Activated T-helper 9 cell treated with anti-CD3 and anti-CD28 coated beads, Interleukin-2, amount 50 U/mL, for 16 hours (primary cell): ENCODE measurements at places on chromosomes 6 and 20.

GRCh38 chr20:12482661-12483060, 526.1 kb upstream of the SPTLC3 start:
- DNase-seq, result no peak

DNA sequence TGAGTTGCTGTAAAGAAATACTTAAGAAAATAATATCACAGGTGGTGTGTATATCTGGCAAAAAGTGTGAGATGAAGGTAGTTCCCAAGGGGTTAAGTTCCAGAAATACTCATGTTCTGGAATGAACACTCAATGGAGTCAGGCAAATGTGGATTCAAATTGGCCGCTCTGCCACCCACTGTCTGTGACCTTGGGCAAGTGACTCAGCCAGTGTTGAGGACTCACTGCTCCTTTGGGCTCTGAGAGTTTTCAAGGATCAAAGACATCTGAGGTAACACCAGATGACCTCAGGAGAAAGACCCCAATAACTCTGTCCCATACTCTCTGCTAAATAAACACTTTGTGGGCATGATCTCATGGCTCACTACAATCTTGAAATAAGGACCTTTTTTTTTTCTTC, 59.2 kb upstream of the EYA2 start:
- no peak for DNase-seq

GRCh38 chr20:14829906-14830305, 492.5 kb upstream of the FLRT3 start:
- DNase-seq, result no peak

GRCh38 chr6:68572525-68572924, 62.6 kb upstream of the ADGRB3 start:
- no peak for DNase-seq

DNA sequence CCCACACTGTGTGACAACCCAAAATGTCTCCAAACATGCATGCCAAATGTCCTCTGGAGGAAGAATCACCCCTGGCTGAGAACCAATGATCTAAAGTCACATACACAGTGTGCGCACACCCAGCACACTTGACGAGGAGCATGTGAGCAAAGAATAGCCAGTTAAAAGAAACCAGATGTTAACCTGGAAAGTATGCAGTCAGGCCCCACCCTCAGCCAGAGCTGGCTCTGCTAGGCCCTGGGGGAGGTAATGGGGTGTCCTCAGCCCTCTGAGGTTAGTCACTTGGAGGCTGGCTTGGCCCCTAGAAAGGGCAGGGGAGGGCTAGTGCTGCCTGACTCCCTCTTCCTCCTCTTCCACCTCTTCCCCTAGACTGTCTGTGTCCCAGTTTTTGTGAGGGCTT, 15.2 kb upstream of the GUCA1A start:
- DNase-seq, result no peak

DNA sequence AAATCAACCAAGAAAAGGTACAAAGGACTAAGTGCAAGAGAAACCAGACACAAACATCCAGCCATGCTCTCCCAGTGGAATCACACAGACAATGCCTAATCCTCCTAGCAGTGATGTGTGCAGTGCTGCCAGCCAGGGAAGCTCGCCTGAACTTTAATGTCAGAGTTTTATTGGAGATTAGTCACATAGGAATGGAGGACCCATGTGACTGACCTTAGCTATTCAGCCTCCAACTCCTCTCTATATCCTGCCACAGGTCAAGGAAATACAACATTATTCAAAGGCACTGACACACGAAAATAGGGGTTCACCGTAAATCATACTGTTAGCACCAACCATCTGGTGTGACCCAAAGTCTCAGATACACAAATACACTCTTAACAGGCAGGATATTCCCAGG, 684.6 kb downstream of the DOK5 start:
- DNase-seq, result no peak

DNA sequence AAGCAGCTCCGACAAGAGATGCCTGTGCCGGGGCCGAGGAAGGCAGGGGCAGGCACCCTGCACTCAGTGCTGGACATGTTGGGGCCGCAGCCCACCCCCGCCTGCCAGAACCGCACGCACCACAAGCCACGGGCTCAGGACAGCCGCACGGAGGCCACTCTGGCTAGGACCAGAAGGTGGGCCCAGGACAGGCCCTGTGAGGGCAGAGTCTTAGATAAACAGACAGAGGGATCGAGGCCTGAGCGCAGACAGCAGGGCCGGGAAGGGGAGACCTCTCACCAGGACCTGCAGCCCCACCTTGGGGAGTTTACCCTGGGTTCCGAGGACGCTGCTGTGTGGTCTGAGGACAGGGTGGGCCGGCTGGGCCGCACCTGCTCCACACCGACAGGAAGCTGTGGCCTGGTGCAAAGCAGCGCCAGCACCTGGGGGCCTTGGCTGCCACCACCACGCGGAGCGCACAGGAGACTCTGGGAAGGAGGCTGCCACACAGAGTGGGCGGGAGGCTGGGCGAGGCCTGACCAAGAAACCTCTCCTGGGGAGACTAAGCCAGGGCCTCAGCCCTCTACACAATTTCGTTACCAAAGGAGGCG, 32.0 kb downstream of the KCNQ2 start:
- no peak for DNase-seq

- DNase-seq, result no peak
Observed at GRCh38 chr6:122726649-122727048, 52.9 kb upstream of the FABP7 start.

DNA sequence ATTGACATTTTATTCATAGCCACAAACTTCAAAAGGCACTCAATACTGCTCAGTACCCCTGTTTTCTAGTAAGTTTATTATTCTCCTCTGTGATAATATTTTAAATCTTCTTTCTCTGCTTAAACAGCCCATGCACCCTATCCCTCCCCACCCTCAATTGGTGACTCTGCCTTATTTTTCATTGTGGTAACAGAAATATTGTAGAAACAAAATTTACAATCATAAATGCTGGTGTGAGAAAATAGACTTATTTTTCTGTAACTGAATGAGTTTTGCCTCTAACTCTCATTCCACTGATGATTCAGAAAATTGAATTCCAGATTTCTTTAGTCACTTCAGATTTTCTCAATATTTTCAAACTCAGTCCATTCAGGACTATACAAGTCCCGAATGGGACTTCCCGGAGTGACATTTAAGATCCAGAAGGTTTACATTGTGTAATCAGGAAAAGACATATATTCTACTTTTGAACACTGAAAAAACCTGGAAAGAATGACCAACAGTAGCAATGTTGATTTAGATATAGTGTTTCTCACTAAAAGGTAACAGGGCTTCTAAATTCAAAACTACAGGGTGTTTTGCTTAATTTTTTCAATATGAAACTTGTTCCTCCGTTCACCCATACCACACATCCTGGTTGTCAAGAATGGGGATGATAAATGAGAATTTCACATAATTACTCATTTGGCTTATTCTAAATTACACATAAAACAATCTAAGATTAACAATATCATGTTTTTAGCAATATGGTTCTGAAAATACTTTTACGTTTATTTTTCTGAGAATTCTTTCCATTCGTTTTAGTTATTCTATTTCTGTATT, 34.8 kb upstream of the UST start:
- DNase-seq, result no peak

DNA sequence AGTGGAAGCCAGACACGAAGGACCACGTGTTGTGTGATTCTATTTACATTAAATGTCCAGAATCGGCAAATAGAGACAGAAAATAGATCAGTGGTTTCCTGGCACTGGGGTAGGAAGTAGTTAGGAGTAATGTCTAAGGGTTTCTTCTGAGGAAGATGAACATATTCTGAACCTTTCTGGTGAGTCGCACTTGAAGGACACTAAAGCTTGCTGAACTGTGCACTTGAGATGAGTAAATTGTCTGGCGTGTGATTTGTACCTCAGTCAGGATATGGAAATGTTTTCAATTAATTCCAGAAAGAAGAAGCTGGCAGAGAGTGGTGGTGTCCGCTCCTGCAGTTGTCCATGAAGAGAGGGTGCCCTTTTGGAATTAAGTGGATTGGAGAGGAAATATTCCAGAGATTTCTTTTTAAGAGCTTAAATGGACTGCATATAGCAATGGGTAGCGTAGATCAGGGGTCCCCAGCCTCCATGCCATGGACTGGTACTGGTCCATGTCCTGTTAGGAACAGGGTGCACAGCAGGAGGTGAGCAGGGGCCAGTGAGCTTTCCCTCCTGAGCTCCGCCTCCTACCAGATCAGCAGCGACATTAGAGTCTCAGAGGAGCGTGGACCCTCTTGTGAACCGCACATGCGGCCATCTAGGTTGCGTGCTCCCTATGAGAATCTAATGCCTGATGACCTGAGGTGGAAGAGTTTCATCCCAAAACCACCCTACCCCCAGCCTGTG, 12.4 kb upstream of the KIF25 start:
- no peak for DNase-seq

DNA sequence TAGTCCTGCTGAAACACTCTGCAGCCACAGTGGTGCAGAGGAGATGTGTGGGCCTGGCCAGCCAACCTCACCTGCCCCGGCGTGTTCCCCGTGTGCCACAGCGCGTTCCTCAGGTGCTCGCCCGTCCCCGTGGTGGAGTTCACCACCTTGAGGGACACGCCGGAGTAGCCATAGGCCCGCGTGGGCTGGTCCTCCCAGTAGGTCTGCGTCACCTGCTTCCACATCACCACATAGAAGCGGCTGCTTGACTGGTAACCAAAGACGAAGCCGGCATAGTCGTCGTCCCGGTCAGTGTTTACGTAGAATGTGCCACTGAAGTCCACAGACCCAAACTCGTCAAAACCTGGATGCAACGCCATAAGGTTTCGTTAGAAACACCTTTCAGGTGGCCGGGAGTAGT, 31.5 kb downstream of the THBS2 start:
- no peak for DNase-seq

GRCh38 chr6:20564269-20564668, 30.0 kb downstream of the CDKAL1 start:
- DNase-seq, result no peak

- DNase-seq, result no peak
Observed at GRCh38 chr6:19731282-19731681, 105.9 kb upstream of the ID4 start.

DNA sequence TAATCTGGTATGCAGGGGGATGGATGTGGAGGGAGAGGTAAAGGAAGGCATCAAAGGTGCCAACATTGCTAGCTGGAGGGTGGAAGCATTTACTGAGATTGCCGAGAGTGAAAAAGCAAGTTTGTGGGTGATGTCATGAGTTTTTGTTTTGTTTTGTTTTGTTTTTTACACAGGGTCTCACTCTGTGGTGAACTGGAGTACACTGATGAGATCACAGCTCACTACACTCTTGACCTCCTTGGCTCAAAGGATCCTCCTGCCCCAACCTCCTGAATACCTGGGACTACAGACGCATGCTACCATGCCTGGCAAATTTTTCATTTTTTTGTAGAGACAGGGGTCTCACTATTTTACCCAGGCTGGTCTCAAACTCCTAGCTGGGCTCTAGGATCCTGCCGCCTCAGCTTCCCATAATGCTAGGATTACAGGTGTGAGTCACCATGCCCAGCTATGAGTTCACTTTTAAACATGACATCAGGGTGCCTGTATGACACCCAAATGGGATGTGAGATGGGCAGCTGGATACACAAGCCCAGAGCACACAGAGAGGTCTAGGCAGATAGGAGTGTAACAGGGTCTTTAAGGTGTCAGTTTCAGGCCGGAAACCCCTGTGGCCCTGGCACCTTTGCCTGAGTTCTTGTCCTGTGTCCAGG, 35.1 kb upstream of the HMGA1 start:
- no peak for DNase-seq

GRCh38 chr20:18637224-18637623, 49.4 kb downstream of the DTD1 start:
- DNase-seq, result no peak

- no peak for DNase-seq
Observed at GRCh38 chr6:15073344-15073789, 172.5 kb upstream of the JARID2 start.

GRCh38 chr6:13216236-13217014, 111.9 kb downstream of the TBC1D7 start:
- DNase-seq, result no peak

DNA sequence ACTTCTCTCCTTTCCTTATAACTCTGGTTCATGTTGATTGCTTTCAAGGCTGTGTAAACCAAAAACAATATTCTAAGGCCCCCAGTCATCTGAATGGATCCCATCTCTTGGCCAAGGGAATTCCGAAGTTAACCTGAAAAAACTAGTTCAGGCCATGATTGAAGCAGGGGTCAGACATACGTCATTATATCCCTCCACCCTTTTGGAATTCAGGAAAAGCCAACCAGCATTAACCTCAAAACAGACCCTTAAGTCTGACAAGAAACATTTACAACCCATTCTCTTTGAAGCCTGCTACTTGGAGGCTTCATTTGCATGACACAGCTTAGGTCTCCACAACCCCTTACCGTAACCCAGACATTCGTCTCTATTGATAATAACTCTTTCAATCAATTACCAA, 39.7 kb downstream of the SLC26A8 start:
- no peak for DNase-seq

- DNase-seq, result no peak
Observed at GRCh38 chr20:36469973-36470372, 71.3 kb upstream of the MYL9 start.

DNA sequence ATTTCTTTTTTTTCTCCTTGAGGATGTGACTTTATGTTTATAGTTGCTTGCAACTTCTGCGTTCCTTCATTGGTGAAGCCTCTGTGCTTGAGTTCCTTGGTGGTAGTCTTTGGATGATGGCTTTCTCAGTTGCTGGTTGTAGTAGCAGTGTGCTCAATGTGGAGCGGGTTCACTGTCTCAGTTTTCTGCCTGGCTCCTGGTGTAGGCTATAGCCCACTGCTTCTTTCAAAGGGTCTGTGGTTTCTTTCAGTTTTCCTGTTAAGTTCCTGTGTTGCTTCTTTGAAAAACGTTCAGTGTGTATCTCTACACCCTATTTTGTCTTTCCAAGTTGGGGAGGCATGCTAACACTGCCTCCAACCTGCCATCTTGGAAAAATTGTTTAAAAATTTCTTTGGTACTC, 33.9 kb upstream of the ZBTB24 start:
- no peak for DNase-seq

- no peak for DNase-seq
Observed at GRCh38 chr20:9838378-9839295, at the start of gene PAK5. Gene PAK5, minus strand, starts transcription at chr20:9839076. Its CDS starts 194,748 bp downstream, at chr20:9644328.

DNA sequence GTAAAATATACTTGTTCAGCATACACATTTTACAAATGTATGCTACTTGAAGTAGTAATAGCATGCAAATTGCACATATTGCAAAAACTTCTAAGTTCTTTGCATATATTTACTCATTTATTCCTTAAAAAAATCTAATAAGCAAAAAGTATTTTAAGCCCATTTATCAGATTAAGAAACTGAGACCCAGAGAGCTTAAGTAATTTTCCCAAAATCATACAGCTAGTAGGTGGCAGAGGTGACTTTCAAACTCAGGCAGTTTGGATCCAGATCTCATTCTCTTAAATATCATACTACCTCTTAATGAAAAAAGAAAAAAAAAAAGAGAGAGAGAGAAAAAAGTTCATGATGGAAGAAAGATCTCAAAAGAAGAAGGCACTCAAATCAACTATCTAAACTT, 157.9 kb downstream of the RPS12 start:
- DNase-seq, result no peak
